ENCODE measurements at places on chromosomes 2 and 18.

DNA sequence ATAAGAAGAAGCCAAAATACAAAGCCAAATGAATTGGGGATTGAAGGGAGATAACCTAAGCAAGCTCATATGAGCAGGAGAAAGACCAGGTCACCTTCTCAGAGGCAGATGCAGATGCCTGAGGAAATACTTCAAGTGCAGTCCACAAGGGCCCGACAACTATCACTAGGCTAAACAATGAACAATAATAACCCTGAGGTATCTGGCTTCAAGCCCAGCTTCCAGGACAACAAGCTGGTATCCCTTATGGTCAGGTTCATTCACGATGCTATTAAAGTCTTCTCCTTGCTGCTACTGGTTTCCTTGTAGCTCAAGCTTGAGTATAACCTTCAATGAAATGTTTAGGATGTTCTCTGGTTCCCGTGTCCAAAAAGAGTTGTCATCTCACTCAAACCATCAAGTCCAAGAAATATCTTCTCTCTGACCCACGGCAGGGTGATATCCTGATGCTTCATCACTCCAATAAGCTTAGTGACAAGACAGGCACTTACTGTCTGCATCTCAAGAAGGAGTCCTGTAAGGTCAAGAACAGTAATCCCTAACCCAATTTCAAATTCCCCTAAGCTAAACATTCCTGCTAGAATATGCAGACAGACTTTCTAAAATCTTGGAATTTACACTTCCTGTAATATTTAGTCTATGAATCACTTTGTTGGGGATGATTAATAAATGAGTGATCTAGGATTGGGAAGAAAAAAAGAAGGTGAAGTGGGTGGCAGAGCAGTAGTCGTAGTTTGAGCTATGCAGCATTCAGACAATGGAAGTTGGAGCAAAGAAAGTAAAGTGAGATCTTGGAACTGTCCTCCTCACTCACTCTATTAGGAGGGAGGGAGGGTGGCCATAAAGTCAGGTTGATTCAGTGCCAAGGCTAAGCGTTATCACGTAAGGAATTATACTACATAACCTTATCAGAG is 33.1 kb downstream of the CHN1 start:
- DNase-seq, result no peak

DNA sequence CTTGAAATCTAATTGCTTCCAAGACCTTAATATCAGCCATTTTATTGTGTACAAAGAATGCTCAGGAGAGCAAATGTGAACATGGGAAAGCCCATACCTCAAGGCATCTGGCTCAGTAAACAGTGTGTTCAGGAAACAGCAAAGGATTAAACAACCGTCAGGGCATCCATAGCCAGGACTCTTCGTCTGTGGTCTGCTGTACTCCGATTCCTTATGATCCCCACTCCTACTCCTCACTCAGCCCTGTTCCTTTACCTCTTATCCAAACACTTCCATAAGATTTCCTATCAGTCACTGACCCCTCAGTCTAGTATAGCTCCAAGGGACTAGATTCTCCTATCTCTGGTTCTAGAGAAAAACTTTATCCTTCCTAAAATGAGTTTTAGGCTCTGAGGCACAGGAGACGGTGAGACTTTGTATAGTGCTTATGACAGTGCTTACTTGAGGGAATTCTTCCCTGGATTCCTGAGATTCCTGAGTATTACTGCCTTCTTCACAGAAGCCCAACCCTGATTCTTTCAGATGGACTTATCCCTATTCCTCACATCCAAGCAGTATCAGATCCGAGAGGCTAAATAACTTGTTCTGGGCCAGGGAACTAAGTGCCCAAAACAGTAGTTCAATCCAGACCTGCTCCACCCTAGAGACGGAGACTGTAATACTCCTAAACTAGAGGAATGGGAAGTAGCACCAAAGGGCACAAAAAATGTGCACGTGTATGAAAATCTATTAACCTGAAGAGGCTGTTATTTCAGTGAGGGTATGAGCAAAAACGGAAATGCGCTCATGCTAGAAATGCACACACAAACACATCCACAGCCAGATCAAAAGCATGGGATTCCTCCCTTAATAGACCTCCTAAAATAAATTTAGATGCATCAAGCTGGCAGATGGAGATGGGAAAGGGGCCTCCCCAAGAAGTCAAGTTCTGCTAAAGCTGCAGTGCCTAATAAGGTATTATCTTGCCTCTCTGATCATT is 42.1 kb upstream of the SIGLEC15 start:
- DNase-seq, result no peak

- DNase-seq, result peak; percentile 89
Observed at GRCh38 chr18:62437235-62438017, 85.4 kb upstream of the ZCCHC2 start.

GRCh38 chr2:11876889-11877288 is 130.5 kb downstream of the LPIN1 start:
- no peak for DNase-seq

DNA sequence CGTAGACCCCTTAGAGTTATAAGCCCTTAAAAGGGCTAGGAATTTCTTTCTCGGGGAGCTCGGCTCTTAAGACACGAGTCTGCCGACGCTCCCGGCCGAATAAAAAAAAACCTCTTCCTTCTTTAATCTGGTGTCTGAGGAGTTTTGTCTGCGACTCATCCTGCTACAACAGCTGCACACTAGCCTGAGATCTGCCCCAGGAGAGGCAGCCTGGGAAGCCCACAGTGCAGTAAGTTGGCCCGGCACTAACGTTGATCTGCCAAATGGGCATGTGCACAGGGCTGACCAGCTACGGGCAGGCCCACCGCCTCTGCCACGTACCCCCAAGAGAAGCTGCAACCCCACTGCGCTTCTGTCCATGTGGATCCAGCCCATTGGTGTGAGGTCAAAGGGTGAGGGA is 8.4 kb upstream of the LIMS2 start:
- no peak for DNase-seq

- no peak for DNase-seq
Observed at GRCh38 chr2:85547859-85548607, 9.1 kb downstream of the MAT2A start.

GRCh38 chr2:151907286-151908203 is 79.3 kb upstream of the ARL5A start:
- no peak for DNase-seq

- no peak for DNase-seq
Observed at GRCh38 chr2:29372185-29372584, 257.0 kb downstream of the CLIP4 start.

DNA sequence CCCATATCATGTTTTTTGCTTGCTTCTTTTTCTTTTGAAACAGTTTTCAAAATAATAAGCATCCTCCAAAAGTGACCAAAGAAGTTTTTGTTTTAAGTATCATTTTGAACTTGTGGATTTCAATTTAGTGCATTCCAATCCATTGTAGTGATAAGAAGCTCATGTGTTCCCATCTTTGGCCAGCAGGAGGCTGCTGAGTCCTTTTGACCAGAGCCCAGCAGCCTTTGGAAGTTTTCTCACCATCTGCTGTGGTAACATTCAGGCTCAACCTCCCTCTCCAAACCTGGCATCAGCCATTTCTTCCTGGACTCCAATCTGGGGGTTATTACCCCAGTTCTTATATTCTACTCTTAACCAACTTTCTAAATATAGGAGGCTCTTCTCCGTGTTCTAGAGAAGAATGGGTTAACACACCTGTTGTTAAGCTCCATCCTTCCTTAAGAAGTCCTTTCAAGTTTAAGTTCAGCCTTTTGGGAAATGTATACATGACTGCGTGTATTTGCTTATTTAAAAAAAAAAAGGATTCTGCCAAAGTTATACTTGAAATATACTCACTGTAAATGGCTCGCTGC is 39.0 kb upstream of the MAL start:
- no peak for DNase-seq

DNA sequence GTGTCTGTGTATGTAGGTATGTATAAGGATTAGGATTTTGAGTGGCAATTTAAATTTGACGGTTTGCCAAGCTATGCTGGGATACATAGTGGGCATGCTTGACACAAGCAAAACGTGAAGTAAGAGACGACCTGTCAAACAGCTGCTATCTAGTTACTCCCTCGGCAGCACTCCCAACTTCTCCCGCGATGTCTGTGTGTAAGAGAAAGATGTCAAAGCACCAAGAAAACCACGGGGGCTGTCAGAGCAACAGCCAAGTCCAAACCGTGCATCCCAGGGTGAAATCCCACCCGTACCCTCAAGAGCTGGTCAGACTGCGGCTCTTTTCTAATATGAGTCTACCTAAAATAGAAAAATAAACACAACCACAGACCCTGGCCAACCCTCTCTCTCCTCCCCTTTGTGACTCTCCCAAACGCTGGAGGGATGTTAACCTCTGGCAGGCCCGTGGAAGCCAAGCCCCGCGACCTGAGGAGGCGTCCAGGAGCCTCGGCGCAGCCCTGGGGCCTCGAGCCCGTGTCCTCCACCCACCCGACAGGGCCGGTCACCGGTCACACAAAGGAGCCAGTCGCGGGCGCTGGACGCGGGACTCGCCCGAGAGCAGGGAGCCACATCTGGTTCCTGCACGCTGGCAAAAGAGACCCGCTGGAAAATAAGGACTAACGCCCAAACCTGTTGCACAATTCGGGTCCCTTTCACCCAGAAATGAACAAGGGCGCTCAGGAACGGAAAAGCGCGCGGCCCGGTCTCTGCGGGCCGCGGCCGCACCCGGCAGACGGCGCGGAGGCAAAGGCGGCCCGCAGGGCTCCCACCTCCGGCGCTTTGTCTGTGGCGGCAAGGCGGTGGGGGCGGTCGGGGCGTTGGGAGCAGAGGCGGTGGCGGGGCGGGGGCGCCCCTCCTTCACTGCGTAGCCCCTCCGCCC is 925 bp downstream of the SESTD1 start:
- DNase-seq, result peak; percentile 78

DNA sequence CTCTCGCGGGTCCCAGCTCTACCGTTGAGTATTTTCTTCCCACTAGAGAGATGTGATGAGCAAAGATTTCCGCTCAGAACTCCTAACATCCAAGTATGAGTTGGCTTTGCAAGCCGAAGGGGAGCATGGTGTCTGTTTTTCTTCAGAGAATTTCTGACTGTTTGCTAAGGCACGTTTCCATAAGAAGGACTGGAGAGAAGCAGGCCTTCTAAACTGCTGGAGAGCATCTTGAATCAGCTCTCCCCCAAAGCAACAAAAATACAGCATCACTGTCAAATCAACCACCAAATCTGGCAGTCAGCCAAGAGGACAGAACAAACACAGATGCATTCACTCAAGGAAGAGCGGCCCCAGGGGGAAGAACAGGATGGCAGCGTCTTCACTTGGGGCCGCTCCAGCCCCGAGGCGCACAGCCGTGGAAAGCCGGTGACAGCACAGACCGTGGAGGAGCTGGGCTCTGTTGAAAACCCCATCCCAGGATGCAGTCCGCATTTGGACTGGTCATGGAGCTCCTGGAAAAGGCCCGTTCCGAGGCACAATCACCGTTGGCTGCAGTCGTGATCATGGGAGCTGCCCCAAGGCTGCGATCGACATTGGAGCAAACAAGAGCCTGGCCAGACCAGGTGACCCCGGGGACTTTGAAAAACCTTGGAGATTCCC is 101.4 kb downstream of the NFATC1 start:
- peak; percentile 51 for DNase-seq

DNA sequence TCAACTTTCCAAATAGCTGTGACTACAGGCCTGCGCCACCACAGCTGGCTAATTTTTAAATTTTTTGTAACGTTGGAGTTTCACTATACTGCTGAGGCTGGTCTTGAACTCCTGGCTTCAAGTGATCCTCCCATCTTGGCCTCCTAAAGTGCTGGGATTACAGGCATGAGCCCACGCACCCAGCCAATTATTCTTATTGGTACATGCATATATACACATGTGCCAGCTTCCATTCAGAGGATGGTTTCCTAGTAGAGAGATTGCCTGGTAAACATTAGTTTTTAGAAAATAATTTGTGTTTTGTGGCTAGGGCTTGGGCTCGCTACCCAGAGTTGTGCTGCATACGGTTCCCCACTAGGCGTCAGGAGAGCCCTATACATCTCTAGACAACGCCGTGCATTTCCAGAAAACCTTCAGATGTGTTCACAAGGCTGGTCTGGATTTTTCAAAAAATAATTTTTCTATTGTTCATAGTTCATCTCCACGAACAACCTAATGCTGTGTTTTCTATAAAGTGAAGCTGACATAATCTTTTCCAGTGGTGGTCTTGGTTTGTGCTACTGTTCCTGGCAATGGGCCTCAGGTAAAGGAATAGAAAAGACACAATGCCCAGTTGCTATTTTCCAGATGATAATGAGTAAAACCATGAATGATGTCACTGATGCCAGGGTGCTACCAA is 14.6 kb upstream of the AFG3L2 start:
- peak; percentile 59 for DNase-seq

DNA sequence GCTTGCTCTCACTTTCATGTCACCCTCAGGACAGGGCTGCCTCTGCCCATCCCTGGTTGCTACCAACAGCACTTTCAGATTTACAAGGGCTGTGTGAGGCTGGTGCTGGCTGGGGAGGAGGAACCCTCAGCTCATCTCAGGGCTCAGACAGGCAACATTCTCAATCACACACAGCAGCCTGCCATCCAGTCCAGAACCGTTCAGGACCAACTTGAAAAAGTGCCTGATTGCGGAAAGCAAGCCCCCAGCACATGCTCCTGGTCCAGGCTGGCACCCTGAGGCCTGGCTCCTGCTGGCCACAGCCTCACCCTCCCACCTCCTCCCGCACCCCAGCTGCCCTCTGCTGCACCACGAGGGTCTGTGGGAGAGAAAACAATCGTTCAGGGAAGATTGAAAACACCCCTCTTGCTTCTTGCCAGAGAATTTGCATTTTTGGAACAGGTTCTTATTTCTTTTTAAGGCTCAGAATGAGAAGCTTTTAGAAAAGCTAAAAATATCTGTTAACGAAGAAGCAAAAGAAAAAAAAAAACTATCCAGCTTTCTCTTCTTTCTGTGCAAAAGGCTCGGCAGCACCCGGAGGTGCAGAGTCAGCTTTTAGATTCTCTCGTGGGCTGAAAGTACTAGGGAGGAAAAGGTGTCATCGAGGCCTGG is 403.8 kb upstream of the ID2 start:
- no peak for DNase-seq

DNA sequence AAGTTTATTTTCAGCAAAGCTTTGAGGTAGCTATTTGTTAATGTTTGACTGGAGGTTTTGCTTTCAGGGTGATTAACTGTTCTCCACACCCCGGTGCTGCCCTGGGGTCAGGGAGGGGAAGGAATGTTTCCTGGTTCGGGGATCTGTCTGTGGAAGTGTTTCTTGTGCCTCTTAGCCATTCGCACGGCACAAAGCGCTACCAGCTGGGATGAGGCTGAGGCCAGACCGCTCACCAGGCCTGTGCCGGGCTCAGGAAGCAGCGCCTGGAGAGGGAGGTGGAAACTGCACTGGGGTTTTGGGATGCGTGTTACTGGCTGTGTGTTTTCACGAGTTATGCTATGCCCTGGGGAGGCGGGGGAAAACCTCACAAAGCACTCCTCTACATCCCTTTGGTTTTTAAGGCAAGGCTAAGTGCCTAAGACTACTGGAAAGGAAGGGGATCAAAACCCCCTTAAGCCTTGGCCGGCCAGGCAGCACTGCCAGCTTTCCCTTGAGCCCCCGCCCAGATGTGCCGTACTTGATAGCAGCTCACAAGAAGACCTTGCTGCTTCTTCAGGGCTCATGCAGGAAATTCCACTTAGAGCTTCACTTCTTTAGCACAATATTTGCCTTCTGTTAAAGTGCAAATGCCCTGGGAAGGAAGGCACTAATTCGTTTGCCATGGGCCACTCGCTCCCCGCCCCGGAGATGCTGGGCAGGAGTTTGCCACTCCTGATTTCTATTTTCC is 65.7 kb upstream of the CNGA3 start:
- no peak for DNase-seq

All from upper lobe of right lung (tissue), 1 donor.